HEK293T (cell line): ENCODE measurements at places on chromosomes 16 and 17.

DNA sequence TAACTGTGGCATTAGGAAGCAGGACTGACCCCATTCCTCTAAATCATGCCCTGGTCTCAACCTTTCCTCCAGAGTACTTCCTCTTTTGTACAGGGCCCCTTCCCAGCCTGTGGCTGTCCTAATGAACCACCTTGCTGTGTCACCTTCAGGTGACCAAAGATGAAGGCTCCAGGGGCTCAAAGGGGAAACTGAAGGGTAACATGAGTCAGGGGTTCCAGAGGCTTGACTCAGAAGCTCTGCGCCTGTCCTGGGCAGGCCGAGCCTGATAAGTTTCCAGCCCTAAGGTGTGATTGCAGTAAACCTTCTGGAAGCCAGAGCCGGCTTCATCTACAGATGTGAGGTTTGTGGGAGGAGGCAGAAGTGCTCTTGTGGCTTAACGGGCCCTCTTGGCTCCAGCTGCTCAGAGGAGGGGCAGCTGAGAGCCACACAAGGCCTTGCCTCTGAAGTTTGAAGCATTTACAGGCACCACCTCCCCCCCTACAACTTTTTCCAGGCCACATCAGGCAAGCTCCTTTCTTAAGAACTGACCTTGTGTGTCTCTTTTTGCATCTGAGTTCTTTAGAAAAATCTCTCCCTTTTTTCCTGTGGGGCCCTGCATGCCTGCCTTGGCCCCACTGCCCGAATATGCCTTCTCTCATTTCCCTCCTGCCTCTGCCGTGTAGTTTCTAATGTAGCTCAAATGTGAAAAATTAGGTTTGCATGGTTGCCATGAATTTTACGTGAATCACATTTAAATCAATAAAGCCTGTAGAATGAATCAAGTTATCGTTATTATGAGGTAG lies 149.9 kb downstream of the CLEC16A start:
- DNase-seq: no peak

- no peak for DNase-seq
These were observed 269.1 kb downstream of the CDH13 start for GRCh38 chr16:82895843-82896242.

- DNase-seq: no peak
These were observed 174.8 kb downstream of the C16orf78 start for GRCh38 chr16:49548325-49548970.

- no peak for DNase-seq
These were observed 366.5 kb downstream of the SEC14L1 start for GRCh38 chr17:77507111-77507885.

DNA sequence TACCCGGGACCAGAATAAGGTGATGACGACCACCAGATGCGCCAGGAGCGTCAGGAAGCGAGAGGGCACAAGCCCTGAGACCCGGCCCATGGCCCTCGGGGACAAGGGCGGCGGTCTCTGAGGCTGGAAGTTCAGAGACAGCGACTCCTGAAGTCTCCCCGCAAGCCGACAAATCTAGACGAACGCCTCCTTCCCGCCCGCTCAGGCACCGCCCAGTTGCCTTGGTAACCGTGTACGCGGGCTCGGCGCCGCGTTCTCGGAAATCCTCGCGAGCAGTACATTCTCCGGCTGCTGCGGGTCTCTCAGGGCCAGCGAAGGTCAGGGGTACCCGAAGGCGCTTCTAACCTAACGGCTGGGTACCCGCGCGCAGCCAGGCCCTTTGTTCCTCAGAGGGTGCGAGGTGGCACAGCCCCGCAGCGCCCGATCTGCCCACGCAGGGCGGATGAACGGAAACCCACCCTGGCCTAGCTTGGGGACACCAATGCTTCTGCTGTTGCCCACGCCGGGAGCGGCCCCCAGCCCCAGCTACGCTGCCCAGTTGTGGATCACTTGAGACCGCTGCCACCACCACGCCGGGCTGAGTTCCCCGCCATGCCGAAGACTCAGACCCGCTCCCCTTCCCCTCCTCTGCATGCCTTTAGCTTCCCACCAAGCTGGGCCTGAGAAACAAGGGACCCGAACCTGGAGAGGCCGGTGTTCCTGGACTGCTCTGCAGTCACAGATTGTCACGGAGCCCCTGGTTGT lies at the start of gene TMEM107:
TMEM107 (minus strand) TSS at position 184 of the 744 bp plus-strand sequence; CDS start at position 90, 94 bp downstream.
- peak; percentile 78 for DNase-seq

DNA sequence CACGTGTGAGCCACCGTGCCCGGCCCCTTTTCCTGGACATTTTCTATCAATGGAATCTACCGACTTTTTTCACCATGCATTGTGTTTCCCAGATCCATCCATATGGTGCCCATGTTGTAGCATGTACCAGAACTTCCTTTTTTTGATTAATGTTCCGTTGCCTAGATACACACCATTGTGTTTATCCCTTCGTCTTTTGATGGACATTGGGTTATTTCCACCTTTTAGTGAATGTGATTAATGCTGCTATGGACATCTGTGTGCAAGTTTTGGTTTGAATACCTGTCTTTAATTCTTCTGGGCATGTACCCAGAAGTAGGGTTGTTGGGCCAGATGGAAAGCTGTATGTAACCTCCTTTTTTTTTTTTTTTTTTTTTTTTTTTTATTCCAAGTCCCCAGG lies 79.8 kb downstream of the NT5M start:
- DNase-seq: no peak

DNA sequence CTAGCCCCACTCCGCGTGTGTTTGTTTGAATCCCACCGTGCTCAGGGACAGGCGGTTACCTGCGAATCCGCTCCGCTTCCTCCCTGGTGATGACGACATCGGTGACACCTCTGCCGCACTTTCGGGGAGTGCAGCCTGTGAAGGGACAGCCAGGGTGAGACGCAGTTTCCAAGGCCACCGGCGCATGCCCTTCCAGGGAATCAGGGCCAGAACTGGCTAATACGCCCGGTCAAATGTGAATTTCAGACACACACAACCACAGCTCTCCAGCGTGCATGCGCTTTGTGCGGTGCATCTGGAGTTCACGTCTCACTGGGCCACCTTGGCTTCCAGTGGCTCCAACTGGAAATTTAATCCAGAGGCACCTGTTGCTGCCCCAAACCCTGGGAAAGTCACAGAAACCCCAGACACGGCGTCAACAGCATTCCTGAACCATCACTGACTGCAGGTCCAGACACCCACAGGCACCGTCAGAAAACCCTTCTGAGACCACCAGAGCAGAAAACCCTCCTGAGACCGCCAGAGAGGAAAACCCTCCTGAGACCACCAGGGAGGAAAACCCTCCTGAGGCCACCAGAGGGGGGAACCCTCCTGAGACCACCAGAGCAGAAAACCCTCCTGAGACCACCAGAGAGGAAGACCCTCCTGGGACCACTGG lies 6.6 kb upstream of the HEXD start:
- no peak for DNase-seq

DNA sequence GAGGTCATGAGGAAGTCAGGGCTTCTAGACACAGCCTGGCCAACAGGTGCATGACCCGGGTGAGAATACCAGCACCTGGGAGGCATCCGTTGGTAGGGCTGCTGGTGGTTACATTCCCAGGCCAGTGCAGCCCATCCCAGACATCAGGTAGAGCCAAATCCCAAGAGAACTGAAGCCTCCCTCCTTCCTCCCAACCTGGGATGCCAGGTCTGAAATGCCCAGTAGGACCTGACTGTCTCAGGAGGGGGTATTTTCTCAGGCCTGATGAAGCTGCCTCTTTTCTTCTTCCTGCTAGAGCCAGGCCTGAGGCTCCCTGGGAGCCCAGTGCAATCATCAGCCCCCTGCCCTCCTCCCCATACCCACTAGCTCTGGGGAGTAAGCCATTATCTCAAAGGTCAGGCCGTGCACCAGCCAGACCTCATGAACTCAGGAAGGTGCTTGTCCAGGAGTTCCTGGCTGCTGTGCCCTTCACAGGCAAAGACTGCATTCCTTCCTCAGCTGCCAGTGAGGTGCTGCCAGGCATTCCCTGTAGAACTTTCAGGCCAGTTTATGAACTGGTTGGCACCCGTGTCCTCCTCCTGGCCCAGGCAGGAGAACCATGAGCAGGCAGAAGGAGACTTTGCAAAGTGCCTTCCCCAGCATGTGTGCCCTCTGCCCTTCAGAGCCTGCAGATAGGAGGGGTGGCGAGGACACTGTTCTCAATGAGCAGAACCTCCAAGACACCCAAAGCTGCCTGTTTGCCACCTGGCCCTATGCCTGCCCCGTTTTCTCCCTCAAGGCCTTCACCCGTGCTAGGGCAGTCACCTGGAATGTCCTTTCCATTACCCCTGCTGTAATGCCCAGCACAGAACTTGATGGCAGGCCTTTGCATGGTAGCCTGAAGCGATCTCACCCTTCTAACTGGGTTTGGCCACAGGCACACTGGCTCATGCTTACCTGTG lies 7.6 kb downstream of the TBX2 start:
- DNase-seq: no peak

DNA sequence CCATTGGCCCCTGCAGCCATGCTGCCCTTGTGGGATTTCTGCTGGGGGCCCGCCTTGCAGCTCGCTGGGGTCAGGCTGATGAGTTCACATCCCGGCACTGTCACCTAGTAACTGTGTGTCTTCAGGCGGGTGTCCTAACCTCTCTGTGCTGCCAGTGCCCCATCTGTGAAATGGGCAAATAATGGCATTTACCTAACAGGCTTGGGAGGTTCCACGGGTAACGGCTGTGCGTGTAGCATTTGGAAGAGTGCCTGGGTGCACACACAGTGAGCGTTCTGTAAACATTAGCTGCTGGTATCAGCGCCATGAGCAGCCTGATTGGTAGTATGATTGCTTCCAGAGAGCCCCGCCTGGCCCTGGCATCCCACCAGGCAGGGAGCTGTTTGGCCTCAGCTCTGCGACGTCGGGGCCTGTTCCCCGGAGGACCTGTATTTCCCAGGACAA lies 167.3 kb upstream of the GSE1 start:
- DNase-seq: no peak
